ENCODE measurements at places on chromosomes 3 and 15. TPM values are rescaled to one million over a fixed set of nuclear protein-coding genes. Genes with fewer than 3 reads are reported as not detected.
A peak's percentile ranks its signal among the peaks of the same experiment; 100 is the strongest.

GRCh38 chr3:27127195-27127594, 242.0 kb downstream of the NEK10 start:
- no peak for DNase-seq

DNA sequence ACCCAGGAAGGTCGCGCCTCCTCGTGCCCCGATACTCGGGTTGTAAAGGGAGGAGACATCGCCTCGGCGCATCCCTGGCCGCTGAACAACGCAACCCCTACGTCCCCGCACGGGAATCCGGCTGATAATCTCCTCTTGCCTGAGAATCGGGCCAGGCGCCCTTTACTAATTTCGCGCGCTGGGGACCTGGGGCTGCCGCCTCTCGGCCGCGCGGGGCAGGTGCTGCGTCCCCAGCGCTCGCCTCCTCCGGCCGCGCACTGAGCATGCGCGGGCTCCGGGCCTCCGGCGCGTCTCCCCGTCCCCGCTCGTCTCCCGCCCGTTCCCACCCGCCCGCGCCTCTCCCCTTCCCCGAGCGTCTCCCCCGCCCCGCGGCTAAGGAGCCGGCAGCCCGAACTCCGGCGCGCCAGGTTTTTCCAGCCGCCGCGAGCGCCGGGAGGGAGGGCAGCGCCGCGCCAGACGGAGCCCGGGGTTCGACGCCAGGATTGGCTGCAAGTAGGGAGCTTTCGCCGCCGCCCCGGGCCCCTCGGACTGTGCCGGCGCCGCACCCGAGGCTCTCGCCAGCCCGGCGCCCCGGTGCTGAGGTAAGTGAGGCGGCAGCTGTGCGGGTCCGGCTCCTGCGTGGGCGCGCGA, at the start of gene CNTN4:
Gene CNTN4, plus strand, starts transcription at position 469 of the 630 bp plus-strand sequence.
- DNase-seq: peak; percentile 58

GRCh38 chr3:28224430-28224829, 17.0 kb upstream of the CMC1 start:
- DNase-seq: no peak

GRCh38 chr3:45772341-45773035, 23.8 kb downstream of the SLC6A20 start:
- DNase-seq: no peak

- DNase-seq: no peak
These were observed 30.8 kb downstream of the PCOLCE2 start for GRCh38 chr3:142858043-142858442.

- no peak for DNase-seq
These were observed 2.5 kb upstream of the ABHD5 start for GRCh38 chr3:43688245-43688650.

DNA sequence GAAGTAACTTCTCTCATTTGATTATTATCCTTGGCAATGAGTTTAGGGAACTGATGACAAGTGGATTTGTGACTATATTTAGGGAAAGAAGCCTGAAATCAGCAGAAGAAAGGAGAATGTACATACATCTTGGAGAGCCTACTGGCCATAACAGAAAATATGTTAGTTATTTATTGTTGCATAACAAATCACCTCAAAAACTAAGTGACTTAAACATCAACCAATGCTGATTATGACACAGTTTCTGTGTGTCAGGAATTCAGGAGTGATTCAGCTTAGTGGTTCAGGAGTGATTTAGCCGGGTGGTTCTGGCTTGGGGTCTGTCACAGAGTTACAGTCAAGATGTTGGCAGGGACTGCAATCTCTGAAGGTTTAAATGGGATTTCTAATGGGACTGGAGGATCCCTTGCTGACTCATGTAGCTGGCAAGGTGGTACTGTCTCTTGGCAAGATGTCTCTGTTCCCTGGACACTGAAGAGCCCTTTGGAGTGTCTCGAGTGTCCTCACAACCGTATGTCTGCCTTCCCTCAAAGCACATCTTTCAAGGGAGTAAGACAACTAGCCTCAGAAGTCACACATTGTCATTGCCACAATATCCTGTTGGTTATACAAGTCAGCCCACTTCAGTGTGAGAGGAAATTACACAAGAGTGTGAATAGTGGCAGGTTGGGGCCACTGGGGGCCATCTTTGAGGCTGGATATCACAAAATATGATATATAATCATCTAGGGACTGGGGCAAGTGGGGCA, 248.9 kb downstream of the SV2B start:
- DNase-seq: no peak

GRCh38 chr3:144187531-144188210, 216.0 kb downstream of the DIPK2A start:
- DNase-seq: no peak

- no peak for DNase-seq
These were observed 207.2 kb downstream of the EPHA3 start for GRCh38 chr3:89314454-89315098.

- DNase-seq: no peak
These were observed 11.4 kb downstream of the RAB6B start for GRCh38 chr3:133884054-133884886.

- no peak for DNase-seq
These were observed 7.6 kb downstream of the GDPGP1 start for GRCh38 chr15:90241343-90242192.

DNA sequence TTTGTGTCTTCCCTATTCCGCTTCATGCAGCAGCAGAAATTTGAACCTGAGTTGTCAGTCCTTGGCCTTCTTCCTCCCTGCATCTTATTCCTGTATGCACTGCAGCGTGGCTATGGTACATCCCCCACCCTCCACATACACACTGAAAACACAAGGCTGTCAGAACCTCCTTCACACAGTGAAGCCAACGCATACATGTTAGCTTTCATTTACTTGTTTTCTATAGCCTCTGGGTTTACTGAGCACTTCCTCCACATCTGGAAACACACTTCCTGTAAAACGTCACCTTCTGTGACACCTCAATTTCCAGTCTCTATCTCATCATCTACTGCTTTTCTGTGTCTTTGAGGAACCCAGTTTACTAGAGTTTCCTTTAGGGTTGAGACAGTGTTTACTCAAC, 47.0 kb downstream of the SUSD5 start:
- no peak for DNase-seq

DNA sequence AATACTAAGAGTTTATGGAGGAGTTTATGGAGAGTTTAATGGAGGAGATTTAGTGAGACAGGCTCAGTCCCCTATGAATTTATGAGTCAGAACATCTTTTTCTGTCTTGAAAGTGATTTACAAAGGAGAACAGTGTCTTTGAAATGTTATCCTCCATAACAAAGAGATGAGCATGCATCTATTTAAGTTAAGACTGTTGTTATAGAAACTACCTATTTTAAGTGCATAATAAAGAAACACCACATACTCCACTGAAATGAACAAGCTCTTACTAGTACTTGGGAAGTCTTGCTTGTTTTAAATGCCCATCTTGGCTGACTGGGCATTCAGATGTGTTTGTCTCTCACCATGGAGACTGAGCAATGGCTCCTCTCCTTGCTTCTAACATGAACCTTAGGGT, 118.7 kb upstream of the ACP3 start:
- DNase-seq: no peak

DNA sequence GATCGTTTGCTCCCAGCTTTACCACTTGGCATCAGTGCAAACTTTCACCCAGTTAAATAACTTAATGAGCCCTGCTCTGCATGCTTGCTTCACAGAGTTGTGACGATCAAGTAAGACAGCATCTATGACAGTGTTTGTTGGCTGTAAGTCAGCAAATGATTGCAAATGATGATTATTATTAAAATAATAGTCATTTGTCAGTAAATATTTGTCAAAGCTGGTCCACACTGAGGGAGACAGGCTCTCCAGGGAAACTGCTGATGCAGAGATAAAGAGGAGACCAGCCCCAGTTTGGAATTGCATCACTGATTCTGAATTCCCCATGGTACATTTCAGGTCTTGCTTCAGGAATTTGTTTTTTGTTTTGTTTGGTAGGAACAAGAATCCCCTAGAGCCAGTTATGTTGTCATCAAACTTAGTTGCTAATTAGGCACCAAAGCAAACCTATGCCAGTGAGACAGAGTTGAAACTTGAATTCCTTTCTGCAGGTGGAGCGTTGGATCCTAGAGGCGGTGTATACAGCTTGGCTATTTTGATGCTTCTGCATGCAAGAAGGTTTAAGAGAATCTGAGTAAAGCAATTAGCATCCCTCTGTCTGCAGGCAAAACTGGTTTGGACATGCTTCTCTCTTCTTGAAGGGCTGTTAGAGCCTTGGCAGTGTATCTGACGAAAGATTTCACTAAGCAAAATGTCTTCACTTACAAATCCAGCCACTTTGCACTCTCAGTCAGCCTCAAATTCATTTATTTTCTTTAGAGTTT, 338.6 kb upstream of the TPRG1 start:
- no peak for DNase-seq

- DNase-seq: no peak
These were observed 20.9 kb downstream of the OSBPL10 start for GRCh38 chr3:31959951-31960792.

- no peak for DNase-seq
These were observed 232.0 kb upstream of the IGF1R start for GRCh38 chr15:98416222-98416855.

DNA sequence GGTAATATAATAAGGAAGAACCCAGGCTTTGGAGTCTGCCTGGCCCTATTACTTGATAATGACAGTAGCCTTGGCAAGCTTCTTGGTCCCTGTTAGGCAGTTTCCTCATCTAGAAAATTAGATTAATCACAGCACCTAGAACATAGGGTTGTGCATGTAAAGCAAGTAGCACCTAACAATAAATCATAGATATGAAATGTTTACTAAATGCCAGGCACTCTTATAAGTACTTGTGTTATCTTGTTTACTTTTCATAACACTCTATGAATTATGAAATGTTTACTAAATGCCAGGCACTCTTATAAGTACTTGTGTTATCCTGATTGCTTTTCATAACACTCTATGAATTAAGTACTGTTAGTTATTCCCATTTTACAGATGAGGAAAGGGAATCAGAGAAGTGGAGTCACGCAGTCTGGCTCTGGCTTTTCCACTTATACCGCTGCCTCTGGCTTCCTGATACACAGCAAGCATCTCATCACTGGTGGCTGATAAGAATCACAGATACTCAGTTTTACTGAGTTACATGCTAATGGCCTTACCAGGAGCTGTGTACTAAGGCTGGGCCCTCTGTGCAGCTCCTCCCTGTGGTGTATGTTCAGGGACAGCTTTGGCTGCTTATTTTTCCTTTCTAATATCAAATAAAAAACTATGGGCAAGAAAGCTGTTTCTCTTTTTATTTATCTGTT, 123.4 kb downstream of the FEZF2 start:
- DNase-seq: no peak

DNA sequence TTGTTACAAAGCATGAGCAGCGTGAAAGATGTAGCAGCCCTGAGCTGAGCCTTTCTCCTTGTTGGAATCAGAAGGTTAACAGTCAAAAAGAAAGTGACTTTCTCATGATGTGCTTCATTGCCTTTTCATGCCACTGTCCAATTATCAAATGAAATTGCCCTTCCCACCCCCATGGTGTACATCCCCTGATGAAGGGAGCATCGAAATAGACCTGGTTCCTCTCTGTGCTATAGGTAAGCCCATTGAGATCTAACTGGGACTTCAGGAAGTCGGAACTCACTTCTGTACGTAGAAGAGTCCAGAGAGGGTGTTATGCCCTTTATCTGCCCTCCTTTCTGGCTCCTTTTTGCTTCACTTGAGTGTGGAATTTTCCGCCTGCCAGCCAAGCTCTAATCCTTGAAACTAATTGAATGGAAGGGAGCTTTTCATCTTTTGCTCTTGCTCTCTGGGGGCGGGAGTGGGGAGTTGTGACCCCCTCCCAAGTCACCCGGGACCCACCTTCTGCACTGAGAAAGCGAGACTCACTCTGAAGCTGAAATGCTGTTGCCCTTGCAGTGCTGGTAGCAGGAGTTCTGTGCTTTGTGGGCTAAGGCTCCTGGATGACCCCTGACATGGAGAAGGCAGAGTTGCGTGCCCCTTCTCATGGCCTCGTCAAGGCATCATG, 20.9 kb downstream of the ABHD6 start:
- no peak for DNase-seq

DNA sequence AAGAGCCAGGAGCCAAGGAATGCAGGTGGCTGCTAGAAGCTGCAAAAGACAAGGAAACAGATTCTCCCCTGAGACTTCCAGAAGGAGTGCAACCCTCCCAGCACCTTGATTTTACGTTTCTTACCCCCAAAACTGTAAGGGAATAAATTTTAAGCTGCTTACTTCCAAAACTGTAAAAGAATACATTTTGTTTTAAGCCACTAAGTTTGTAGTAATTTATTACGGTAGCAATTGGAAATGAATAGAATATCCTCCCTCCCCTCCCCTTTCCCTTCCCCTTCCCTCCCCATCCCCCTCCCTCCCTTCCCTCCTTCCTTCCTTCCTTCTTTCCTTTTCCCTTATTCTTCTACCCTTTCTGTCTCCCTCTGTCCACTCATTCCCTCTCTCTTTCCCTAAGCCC, 203.7 kb upstream of the CFAP20DC start:
- DNase-seq: no peak

- DNase-seq: no peak
These were observed 66.4 kb upstream of the PPIB start for GRCh38 chr15:64229129-64229724.

GRCh38 chr15:78923015-78923414, 21.8 kb downstream of the CTSH start:
- no peak for DNase-seq

GRCh38 chr15:68565726-68566125, 13.1 kb upstream of the CORO2B start:
- no peak for DNase-seq

GRCh38 chr15:30990036-30990435, 1.4 kb downstream of the MTMR10 start:
- no peak for DNase-seq

Gene PRKCI
- 65.5 TPM for total RNA-seq

Gene SEMA5B
- total RNA-seq: 2.3 TPM

Gene ARGFX
- total RNA-seq: not detected

Gene DNAH12
- total RNA-seq: 0.70 TPM

Gene MRPS11
- total RNA-seq: 46.9 TPM

Gene CFAP92
- 2.1 TPM for total RNA-seq

All from ureter (tissue), 1 donor.